Stimulated activated CD8-positive, alpha-beta memory T cell treated with anti-CD3 and anti-CD28 coated beads, Interleukin-7, amount 100 ng/mL, for 24 hours (primary cell): ENCODE measurements at places on chromosomes 5 and 9.
A peak's percentile ranks its signal among the peaks of the same experiment; 100 is the strongest.

DNA sequence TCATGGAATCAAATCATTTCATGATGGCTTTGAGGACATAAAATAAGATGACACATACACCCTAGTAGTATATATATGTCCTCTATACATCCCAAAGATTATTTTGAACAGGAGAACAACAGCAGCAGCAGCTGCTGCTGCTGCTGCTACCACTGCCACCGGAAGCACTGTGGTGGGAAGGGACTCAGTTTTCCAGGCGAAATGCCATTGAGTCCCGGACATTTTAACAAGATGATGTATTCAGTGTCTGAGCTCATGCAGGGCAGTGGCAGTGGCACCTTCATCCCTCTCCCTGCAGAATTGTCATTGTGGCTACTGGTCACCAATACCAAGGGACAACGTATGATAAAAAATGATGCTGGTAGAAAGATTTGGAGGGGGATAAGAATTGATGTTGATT, 151.3 kb downstream of the CHSY3 start:
- DNase-seq: no peak

- DNase-seq: no peak
Measured at GRCh38 chr5:97531549-97531948, 348.5 kb upstream of the RIOK2 start.

DNA sequence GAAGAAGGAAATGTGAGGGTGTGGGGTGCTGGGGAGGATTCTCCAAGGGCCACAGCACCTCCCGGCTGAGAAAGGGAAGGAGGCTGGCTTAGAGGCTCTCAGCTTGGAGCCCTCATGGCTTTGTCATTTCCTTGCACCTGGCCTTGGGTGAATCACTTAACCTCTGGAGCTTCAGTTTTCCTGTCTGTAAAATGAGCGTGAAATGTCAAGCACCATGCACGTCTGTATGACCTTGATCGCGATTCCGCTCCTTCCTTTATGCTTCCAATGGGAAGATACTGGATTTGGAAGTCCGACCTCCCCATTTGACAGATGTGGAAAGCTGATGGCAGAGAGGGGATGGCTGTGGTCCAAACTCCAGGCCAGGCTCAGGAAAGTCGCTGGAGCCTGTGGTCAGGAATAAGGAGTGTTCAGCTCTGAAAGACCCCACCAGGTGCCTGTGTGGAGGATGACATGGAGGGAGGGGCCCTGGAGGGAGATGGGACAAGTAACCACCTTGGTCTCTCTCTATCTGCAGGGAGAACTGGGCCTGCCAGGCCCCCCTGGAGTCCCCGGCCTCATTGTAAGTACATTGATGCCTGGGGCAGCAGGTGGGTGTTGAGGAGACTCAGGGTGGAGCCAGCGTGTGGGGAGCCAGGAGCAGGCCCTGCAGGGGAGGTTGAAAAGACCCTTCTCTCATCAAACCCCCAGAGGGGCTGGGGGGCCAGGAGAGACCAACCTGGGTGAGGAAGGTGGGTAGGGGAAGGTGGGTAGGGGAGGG, 66.5 kb downstream of the COL27A1 start:
- no peak for DNase-seq

- no peak for DNase-seq
Measured at GRCh38 chr5:84779186-84779585, 394.5 kb upstream of the EDIL3 start.

DNA sequence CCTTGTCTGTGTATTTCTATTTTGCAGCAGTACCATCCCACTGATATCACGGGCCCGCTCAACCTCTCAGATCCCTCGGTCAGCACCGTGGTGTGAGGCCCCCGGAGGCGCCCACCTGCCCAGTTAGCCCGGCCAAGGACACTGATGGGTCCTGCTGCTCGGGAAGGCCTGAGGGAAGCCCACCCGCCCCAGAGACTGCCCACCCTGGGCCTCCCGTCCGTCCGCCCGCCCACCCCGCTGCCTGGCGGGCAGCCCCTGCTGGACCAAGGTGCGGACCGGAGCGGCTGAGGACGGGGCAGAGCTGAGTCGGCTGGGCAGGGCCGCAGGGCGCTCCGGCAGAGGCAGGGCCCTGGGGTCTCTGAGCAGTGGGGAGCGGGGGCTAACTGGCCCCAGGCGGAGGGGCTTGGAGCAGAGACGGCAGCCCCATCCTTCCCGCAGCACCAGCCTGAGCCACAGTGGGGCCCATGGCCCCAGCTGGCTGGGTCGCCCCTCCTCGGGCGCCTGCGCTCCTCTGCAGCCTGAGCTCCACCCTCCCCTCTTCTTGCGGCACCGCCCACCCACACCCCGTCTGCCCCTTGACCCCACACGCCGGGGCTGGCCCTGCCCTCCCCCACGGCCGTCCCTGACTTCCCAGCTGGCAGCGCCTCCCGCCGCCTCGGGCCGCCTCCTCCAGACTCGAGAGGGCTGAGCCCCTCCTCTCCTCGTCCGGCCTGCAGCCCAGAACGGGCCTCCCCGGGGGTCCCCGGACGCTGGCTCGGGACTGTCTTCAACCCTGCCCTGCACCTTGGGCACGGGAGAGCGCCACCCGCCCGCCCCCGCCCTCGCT, 1.9 kb downstream of the LRRC26 start:
- DNase-seq: no peak

- DNase-seq: no peak
Measured at GRCh38 chr5:138180183-138180782, 1.4 kb downstream of the KIF20A start.

GRCh38 chr9:36450110-36450732, 50.2 kb upstream of the RNF38 start:
- no peak for DNase-seq

DNA sequence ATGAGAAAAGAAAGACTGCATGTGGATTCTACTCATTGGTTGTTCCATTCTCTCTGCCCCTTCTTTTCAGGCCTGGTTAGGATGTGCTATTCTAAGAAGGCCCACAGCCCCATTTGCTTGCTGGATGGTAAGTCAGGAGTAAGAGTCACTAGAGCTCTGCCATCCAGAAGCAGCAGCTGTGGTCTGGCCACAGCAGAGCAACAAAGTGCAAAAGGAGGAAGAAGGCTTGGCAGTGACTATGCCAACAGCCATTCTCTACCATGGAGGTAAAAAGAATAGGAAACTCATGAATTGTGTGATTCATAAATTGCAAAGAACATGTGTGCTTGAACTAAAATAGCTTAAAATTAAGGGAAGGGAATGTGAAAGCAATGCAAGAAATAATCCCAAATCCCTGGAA, 20.9 kb downstream of the KLHL3 start:
- no peak for DNase-seq

GRCh38 chr9:70449461-70449860, 35.0 kb upstream of the KLF9 start:
- DNase-seq: no peak

DNA sequence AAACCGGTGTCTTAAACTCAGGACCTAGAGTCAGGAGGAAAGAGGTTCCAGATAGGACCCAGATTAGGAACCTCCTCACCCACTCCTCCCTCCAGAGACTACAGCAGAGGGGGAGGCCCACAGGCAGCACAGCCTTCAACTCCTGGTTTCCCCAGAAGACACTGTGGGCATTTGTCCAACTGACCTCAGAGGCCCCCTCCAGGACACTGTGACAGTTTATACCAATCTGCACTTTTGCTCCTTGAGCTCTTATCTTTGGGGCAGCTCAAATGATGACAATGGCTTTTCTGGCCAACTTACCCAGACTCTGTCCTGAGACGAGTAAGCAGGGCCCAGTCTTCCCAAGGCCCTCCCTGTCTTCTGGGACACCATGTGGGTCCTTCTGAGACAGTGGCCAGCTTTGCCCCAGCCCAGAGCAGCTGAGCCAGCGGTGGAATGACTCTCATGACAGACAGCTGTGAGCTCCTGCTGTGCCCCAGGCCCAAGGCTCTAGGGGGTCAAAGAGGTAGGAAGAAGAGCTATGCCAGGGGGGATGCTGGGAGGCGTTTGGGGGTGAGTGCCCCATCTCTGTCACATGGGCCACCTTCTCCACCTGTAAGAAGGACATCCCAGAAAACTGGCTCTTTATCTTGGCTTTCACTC, 14.3 kb downstream of the OR2V2 start:
- DNase-seq: no peak

DNA sequence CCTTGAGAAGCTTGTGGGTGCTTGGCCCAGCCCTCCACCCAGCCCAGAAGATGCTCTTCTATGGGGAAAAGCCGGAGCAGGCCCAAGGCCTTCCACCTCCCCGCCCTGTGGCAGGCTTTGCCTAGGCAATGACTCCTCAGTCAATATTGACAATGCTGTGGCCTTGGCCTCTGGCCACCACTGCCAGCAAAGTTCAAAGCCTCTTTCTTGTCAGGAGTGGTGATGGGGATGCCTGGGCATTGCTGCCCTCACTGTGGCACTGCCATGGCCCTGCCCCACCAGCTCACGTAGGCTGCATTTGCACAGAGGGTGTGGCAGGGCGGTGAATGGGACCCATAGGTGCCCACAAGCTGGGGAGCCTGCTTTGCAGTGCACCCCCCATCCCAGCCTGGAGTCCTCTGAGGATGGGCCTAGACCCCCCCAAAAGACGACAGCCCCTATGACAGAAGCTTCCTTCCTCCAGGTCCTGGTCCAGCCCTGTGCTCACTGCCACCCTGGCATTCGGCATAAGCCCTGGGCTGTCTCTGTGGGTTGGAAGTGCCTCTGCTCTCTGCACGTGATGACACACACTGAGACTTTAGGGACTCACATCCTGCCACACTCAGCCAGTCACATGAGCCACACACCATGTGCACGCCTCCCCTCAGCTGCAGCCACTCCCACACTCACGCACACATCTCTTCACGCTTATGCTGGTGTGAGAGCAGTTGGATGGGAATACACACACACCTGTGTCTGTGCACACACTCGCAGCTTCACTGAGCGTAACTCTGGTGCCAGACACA, 31.1 kb downstream of the MORN5 start:
- no peak for DNase-seq

- DNase-seq: no peak
Measured at GRCh38 chr5:110105692-110106091, 416.0 kb downstream of the MAN2A1 start.

DNA sequence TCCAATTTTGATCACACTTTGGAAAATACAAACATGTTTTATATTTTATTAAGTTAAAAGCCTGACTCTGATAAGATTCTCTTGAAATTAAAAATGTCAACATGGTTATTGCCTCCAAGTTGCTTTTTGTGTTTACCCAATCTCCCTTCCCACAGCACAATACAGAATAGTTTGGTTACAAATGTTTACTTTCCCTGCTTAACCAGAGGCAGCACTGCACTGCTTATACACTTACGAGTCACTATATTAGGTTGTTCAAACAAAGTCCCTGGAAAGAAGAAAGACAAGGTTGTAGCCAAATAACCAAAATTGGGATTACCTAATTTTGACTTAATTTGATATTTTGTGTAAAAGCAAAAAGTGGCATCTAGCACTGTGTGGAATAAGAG, 25.9 kb downstream of the SRFBP1 start:
- no peak for DNase-seq

GRCh38 chr5:155783791-155784190, 543.2 kb upstream of the SGCD start:
- DNase-seq: no peak

DNA sequence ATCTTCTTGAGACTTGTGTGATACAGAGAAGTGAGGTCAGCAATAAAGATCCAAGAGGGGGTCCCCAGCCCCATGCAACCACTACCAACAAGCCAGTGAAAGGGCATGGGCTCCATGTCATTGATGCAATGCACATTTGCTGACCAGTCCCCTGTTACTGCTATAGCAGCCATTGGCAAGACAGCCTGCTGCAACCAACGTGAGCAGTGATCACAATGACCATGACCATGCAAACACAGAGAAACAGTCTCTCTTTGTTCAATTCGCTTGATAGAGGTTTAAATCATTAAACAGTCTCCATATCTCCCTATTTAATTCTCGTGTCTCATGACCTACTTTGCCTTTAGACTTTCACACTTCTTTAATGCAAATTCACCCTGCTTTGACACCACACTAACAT, 30.0 kb upstream of the FOXB2 start:
- no peak for DNase-seq

- no peak for DNase-seq
Measured at GRCh38 chr5:93039888-93040287, 541.1 kb downstream of the NR2F1-AS1 start.

- peak; percentile 22 for DNase-seq
Measured at GRCh38 chr9:35051069-35051967, 21.1 kb downstream of the VCP start.

DNA sequence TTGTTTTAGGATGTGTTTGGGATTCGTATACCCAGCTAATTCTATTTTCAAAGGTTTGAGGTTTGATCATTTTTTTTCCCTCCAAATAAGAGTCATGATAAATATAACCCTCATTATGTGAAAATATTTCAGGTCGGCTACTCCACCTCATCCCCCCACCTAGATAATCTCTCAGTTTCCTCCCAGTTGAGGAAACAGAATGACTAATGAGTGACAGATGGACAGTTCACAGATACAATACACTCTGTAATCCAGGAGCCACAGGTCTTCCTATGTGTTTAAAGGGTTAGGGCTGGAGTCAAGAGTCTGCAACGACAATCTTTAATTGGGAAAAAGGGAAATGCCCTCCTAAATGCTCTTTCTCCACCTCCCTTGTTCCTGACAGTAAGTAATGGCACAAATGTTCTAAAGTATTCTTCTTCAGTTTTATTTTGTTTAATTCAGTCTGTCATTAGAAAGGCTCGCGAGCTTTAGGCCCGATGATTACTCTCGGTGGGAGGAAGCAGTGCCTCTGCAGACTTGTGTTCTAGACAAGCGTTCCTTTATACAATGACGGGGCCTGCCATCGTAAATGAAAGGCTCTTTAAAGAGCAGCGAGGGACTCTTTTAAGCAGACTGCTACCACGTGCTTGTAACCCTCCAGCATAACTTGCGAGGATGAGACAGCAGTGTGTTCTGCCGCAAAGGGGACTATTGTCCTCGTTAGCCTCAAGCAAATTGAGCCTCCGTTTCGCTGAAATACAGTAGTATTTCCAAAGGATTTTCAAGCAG, 69.0 kb downstream of the MEF2C start:
- DNase-seq: no peak

DNA sequence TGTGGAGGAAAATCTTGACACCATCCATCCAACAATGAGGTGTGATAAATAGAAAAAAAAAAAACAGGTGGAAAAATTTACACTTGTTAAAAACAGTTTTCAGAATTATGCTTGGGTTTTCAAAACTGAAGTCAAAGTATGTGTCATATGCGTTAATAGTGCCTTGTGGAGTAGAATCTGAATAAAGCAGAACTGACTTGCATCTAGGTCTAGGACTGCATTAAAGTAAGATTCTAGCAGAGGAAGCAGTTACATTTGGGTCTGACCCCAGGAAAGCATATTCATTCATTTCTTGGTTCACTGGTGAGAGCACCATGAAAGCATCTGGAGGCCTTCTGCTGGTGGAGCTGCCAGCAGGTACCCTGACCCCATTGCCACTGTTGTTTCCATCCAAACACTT, 89.0 kb downstream of the MARCHF3 start:
- DNase-seq: no peak

- DNase-seq: no peak
Measured at GRCh38 chr5:127801751-127802476, 98.7 kb downstream of the CCDC192 start.

GRCh38 chr9:110030632-110031031, 177.3 kb downstream of the C9orf152 start:
- DNase-seq: no peak
